ENCODE measurements at places on chromosomes 6 and 20.

DNA sequence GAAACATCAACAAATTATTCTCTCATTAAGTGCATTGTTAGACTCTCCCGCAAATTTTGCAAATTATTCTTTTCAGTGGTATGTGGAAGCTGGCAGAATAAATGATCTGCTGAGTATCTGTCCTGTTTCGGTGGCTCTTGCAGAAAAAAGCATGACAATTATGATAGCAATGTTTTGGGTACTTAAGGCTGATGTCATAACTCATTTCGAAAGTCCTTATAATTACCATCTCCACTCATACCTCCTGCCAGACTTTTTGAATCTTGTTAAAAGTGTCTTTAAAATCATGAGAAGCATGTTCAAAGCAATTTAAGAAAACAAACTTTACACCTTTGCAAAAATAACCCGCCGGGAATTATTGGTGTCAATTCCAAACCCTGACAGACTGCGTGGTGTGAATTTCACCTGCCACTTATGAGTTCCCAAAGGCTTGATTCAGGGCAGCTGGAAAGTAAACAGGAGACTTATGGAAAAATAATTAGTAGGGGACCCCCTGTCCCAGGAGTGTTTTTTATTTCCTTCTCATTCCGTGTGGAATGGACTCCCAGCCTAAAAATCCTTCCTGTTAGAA is 87.6 kb upstream of the E2F3 start:
- DNase-seq: no peak

- DNase-seq: no peak
Measured at GRCh38 chr20:32780749-32781655, 18.8 kb downstream of the DNMT3B start.

DNA sequence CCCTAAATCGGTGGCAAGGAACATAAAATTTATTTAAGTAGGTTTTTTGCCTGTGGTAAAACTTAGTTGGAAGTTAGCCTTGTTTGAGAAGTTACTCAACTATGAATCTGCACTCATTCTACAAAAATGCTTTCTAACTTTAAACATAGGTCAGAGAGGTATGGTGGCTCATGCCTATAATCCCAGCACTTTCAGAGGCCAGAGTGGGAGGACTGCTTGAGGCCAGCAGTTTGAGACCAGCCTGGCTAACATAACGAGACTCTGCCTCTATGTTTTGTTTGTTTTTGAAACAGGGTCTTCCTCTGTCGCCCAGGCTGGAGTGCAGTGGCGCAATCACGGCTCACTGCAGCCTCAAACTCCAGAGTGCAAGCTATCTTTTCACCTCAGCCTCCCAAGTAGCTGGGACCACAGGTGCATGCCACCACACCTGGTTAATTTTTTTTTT is 16.2 kb downstream of the USP49 start:
- no peak for DNase-seq

DNA sequence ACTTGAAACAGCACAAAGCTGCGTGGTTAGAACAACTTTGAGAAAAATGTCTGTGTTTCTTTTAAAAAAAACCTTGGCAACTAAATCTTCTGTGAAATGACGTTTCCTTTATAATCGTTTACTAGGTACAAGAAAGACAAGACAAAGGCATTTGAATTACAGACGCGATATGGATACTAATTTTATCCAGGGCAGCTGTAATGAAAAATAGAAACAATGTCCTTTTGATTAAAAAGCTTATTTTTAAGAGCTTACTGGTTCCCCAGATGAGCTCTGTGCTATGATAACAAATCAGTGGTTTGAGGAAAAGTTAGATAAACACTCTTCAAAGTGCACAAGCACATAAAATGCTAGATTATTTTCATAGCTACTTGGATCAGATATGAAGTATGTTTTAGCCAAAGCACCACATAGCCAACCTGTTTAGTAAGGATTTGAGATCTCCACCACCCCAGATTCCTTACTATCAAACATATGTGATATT is 1.6 kb upstream of the SYNCRIP start:
- DNase-seq: no peak

GRCh38 chr6:15429141-15430110 is 183.6 kb downstream of the JARID2 start:
- no peak for DNase-seq

DNA sequence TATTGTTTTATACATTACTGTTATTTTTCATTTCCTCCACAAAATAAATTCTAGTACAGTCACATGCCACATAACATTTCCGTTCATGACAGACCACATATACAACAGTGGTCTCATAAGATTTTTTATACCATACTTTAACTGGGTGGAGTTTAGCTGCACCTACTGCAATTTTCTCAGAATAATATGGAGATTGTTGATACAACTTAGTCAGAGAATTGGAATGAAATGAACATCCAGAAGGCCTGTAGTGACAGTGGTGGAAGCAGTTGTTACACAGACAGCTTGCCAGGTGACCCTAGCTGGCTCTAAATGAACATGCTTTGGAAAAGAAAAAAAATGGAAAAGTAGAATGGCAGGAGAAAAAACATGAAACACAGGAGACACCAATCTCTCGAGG is 183.2 kb upstream of the TCF21 start:
- DNase-seq: no peak

DNA sequence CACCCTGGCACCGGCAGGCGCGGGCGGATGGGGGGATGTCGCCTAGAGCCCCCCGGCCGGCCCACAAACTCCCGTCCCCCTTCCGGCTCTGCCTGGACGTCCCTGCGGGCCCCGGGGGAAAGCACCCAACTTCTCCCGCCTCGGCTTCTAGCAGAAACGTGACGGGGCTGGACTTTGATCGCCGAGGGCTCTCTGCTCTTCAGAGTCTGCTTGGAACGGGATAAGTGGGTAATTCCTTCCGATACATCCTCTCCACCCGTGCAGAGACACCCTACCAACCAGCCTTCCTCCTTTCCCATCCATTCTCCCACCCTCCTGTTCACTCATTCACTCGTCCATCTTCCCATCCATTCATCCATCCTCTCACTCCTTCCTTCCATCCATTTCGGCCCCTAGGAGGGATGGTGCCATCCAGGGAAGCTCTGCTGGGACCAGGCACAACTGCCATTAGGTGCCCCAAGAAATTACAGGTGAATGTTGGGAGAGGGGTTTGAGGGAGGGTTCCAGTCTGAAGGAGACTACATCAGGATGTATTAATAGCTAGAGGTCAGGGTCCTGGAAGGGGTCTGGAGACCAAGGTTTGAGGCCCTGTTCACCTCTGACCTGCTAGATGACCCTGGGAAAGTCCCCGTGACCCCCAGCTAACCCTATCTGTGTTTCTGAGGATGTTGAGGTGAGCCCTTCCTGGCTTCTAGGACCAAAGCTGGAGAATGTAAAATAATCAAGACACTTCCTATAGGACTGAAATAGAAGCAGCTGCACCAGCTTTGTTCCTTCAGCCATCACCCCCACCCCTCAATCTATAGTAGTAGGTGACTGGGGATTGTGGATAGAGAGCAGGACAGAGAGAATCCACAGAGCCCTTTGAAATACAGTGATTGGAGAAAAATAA is 538 bp downstream of the TTLL9 start:
- DNase-seq: no peak

GRCh38 chr6:82178077-82178758 is 69.3 kb downstream of the IBTK start:
- no peak for DNase-seq

DNA sequence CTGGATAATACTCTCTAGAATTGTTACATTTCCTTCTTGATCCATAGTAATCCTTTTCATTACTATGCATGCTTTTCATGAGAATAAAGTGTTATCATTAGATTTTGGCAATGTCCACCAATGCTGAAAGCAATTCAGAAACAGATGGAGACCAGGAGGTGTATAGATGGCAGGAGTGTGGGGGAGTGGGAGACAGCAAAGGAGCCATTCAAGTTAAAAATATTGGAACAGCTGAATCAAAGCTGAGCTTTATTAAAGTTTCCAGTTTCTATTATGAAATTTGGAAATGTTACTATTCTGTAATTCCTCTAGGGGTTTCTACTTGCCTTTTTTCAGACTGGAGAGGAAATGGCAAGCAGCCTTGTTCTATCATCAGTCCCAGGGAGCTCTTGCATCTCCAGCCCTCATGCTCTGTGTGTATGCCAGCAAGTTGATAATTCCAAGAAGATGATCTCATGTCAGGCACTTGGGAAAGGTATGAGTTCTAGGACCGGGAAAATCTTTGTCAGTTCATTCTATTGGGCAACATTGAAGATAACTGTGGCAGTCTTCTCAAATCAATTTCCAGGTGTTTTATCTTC is 228.0 kb downstream of the CD109 start:
- no peak for DNase-seq

GRCh38 chr6:168713839-168714238 is 272.9 kb downstream of the SMOC2 start:
- no peak for DNase-seq

- DNase-seq: no peak
Measured at GRCh38 chr6:9933677-9934076, 481.2 kb downstream of the TFAP2A start.

DNA sequence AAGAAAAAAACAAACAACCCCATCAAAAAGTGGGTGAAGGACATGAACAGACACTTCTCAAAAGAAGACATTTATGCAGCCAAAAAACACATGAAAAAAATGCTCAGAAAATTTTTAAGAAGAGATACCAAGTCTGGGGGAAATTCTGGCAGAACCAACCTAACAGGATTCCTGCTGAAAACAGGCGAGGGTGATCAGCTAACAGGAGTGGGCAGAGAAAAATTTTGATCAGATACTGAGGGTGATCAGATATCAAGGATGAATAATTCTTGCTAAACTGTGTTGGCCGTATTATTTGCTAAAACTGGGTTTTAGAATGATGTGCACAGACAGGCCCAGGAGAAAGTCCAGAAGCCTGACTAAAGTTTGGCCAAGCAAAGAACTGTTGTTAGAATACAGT is 557.3 kb downstream of the CD109 start:
- no peak for DNase-seq

- DNase-seq: no peak
Measured at GRCh38 chr6:95249175-95249574, 328.2 kb upstream of the MANEA start.

DNA sequence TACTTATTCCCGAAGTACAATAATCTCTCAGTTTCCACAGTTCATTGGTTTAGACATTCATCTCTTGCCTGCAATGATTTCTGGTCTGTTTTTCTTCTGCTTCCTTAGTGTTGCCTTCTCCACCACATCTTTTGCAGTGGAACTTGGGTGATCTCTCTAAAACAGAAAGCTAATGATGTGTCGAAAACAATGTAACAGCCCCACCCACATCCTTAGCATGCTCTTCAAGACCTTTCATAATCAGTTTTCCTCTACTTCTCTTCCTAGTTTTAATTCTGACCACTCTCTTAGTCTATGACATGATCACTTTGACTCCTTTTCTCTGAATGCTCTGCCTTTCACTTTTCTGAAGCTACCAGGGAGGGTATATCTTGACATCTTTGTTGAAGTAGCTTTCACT is 1007.9 kb upstream of the CITED2 start:
- no peak for DNase-seq

DNA sequence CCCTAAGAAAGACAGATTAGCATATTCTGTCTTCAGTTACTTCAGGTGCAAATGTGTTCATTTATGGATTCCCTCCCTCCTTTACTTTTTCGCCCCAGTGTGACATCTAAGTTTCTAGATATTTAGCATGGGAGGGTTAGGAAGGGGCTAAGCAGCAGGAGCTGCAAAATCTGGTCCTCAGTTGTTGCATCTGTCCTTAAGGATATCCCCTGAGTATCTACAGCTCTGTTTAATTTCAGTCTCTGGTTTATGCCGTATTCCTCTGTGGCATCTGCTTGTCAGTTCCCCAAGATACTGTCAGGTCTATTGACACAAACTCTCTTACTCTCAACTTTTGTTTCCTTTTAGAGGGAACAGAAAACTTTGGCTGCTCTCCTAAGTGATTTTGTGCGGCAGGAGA is 754.6 kb upstream of the MAP3K7 start:
- DNase-seq: no peak

GRCh38 chr6:26440977-26441358 is 664 bp downstream of the BTN3A3 start:
- no peak for DNase-seq

DNA sequence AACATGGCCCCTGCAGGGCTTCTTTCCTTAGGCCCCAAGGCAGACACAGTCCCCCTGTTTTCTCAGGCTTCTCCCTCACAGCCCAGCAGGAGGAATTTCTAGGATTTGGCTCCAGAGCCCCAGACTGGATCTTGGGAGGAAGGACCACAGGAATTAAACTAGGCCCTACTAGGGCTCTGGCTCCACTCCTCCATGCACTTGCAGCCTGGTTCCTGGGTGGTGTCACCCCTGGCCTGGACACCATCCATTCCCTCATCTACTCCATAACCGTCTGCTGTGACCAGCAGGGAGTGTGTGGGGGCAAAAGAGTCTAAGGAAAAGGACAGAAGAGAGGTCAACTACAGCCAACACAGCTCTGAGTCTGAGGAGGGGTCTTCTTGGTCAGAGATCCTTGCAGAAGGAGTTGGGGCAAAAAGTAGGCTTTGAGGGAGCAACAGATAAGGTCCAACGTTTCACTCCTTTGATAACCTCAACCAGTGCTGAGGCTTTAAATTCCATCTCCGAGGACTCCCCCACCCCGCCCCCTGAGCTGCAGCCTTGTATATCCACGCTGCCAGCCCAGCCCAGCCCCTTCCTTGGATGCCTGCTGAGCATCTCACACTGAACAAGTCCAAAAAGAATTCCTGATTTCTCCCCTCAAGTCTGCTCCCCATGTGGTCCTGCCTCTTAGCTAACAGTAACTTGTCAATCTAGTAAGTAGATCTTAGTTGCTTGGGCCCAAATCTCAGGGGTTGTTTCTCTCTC is 27.9 kb upstream of the SPDEF start:
- DNase-seq: no peak
